Cerebellar nuclear complex (tissue), 1 donor: ENCODE measurements at places on chromosomes 4 and X.
A peak's percentile ranks its signal among the peaks of the same experiment; 100 is the strongest.

- no peak for DNase-seq
These were observed 73.6 kb downstream of the STK32B start for GRCh38 chr4:5124876-5125275.

DNA sequence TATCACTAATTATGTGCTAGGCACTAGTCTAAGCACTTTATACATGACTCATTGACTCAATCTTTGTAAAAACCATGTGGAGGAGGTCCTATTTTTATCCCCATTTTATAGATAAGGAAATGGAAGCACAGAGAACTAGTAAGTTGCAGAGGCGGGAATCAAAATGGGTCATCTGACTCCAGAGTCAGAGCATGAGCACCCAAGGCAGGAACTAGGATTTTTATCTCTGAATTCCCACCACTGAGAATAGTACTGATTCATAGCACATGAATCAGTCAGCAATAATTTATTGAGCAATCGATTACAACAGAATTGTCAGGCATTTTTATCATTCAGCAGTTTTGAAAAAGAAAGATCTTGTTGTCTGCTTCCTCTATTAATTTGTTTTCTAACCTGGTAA is 19.3 kb downstream of the SCARB2 start:
- DNase-seq, result no peak

DNA sequence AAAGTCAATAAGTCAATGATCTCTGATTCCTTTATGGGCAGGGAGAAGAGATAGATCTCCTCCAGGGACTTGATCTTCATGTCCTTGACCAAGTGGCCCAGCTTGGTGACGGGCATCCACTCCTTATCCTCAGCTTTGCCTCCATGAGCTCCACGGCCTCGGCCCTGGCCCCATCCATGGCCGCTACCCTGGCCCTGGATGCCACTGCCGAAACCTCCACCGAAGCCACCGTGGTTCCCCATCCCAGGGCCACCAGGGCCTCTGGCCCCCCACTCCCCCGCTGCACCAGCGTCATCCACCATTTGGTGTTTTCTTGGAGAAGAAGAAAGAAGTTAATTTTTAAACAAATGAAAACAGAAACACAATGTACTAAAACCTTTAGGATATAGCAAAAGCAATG is 518.1 kb downstream of the GRXCR1 start:
- no peak for DNase-seq

DNA sequence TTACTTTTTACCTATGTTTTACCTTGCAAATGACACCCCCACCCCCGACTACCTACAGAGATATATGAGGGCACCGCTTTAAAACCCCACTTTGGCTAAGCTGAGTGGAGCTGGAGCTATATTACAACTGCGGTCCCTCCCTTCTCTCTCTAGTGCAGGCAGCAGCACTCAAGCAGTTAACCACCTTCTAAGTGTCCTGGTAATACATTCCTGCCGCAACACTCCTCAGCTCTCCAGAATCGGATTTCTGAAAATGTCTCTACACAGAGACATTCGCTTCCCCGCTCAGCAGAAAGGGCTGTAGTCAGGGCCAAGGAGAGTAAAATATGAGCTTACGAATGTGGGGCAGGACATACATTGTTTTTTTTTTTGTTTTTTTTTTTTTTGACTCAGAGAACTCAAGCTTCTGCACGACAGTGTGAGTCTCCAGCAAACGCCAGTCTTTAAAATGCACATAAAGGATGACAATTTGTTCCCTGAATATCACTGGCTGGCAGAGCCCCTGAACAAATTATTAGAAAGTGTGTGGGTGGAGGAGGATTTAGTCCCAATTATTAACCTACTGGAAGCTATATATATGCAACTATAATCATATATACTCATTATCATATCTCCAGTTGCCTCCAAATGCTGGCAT is 287.0 kb upstream of the TET2 start:
- DNase-seq, result no peak

GRCh38 chr4:164779811-164780216 is 25.9 kb downstream of the SMIM31 start:
- DNase-seq, result no peak

DNA sequence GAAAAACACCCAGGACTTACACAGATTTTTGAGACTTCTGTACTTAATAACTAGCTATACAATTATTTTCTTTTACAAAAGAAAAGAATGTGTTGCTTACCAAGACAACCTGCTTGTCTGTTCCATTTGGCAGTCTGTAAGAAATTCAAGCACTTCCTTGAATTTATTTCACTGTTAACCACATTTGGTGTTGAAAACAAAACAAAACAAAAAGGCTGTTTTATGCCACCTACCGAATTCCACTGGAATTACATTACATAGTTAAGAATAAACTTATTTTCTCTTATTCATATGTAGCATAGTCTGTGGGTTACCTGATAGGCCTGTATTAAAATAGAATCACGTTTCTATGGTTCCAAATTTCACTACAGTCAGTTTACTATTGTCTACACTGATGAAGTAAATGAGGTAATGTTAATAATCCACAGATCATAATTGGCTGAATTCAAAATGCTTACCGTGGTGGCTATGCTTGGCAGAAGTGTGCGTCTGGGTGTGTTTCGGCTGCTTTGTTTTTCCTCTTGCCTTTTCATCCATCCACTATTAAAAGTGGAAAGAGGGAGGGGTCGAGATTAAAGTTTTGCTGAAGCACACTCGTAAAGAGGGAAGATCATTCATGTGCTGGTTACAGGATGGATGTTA is at the start of gene TLR1:
Gene TLR1, minus strand, starts transcription at position 138 of the 642 bp plus-strand sequence. CDS start 5,960 bp downstream, outside the sequence.
- DNase-seq, result no peak

- no peak for DNase-seq
These were observed 388.3 kb downstream of the ADAM29 start for GRCh38 chr4:175306436-175306835.

GRCh38 chr4:66034671-66035070 is 364.4 kb upstream of the EPHA5 start:
- DNase-seq, result no peak

DNA sequence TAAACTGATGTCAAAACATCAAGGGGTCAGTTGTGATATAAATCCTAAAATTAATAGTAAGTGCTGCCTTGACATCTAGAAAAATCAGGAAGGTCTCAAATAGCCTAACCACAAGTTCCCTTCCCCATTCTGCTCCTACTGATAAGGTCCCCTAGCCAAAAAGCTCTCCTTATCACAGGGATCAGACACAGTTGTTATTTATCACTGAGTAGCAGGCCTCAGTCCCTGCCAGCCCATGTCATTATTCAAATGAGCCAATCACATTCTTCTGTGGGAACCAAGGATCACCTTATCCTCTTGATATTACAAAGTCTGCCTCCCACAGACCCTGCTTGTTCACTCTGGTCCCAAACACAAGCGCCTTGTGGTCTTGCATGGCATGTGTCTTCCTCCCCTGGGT is 23.3 kb upstream of the TMEM255A start:
- no peak for DNase-seq

- DNase-seq, result no peak
These were observed 53.7 kb upstream of the NKX1-1 start for GRCh38 chr4:1459722-1460511.

DNA sequence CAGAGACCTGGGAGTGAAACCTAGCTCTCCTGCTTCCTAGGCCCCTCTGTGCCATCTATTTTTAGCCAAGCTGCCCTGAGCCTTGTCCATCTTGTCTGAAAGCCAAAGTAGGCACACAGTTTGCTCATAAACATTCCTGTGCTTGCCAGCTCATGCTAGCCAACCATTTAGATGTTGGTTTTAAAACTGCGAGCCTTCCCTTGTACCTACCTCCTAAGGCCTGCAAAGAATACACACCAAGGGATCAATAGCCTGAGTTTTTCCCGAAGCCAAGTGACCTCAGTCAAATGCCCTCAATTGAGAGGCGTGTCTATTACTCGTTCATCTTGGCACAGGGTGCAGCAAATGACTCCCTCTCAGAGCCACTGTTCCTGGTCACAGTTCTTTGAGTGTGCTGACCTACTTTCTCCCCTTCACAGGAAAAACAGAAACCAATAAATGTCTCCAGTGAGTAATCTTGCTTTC is 48.5 kb downstream of the ZCCHC12 start:
- DNase-seq, result no peak

DNA sequence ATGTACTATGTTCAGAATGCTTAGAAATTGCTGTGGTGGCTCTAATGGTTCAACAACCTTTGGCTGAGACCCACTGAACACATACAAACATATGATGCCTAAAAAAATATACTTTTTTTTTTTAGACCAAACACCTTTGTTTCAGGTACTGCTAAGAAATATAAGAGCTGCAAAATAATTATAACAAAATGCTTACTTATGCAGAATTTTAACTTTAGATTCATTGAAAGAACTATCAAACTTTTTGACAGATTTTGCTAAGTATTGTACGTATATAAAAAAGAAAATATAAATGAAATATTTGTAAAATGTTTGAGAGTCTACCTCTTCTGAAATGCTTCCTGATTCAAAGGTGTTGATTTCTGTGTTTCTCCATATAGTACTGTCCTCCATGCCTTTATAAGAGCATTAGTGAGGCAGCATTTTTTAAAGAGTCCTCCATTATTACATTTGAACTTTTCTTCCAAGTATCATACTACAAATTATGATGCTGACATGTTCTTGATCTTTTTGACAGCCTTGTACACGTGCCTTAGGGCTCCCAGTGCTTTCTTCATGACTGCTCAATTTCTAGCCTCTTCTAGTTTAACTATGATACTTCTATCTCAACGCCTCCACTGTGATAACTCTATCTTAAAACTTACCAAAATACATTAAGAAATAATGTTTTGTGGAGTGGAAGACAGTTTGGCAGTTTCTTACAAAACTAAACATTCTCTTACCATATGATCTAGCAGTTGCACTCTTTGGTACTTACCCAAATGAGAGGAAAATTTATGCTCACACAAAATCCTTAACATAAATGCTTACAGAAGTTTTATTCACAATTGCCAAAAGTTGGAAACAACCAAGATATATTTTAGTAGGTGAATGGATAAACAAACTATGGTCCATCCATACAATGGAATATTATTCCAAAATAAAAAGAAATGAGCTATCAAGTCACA is 212.2 kb upstream of the MAB21L2 start:
- no peak for DNase-seq

- DNase-seq, result no peak
These were observed 288.6 kb downstream of the EPHA5 start for GRCh38 chr4:65381648-65382047.

- DNase-seq, result no peak
These were observed 40.6 kb upstream of the CYP2U1 start for GRCh38 chr4:107890779-107891178.

- DNase-seq, result no peak
These were observed 2320.1 kb downstream of the ARAP2 start for GRCh38 chr4:33924239-33924638.

DNA sequence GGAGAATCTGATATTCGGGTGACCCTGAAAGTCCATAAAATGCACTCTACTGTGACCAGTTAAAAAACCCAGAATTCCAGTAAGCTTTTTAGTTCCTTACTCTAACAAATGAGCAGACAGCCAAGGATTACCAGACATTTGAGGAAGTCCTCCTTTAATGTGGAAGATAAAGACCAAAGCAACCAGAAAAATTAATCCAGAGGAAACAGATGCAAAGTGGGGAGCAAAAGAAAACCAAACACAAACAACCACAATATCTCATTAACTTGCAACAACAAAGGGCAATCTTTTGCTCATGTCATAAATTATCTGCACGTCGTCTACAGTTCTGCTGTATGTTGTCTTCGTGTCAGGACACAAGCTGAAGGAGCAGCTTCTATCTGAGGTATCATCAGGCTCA is 164.4 kb downstream of the PJA1 start:
- no peak for DNase-seq

- DNase-seq, result no peak
These were observed 119.3 kb upstream of the STS start for GRCh38 chrX:7028246-7028645.

- no peak for DNase-seq
These were observed 15.0 kb upstream of the CD99L2 start for GRCh38 chrX:150913511-150913910.

DNA sequence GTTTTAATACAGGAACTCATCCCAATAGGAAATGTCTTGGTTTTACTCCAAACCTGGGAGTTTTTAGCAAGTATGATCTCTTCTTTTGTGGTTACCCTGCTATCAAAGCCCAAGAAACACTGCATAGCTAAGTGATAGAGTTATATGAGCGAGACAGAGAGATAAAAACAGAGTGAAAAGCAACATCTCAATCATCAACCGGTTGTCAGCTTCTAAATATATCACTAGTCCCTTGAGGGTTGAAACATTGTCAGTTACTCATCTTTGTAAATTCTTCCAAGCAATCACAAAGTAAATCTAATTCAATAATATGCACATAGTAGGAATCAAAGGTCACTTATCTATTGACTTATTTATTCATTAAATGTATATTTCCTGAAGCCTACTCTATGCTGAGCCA is 483.9 kb downstream of the IDS start:
- DNase-seq, result no peak

- no peak for DNase-seq
These were observed 80.1 kb downstream of the FAM184B start for GRCh38 chr4:17701138-17701839.

GRCh38 chr4:176270669-176271068 is 1.6 kb upstream of the ASB5 start:
- DNase-seq, result no peak

DNA sequence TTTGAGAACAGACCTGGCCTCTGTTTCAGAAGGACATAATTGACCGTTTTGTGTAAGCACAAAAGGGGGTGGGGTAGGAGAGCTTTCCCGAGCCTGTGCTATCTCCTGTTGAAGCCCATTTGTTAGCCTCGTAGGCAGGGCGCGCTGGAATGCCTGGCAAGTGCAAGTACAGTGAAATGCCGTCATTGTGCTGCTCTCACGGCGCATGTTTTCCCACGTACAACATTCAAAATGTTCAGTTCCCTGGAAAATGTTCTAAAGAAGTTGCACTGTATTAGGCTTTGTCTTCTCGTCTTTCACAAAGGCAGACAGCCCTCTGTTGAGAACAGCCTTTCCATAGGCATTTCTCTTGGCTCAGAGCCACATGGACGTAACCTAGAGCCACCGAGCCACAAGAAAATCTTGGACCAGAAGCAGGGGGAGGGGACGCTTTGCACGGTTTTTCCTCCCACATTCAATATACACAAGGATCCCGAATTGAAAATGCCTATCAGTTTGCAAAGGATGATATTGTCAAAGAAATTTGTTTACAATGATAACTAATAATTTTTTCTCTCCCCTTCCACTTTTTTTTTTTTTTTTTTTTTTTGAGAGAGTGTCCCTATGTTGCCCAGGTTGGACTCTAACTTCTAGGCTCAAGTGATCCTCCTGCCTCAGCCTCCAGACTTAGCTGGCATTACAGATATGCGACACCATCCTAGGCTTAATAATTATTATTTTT is 54.6 kb upstream of the RAPGEF2 start:
- DNase-seq, result peak; percentile 1

GRCh38 chr4:139794158-139794954 is 128.7 kb downstream of the MGST2 start:
- DNase-seq, result no peak
